ENCODE measurements at places on chromosomes 13 and 19.

GRCh38 chr19:41796901-41797300 lies 514 bp downstream of the CEACAM3 start:
- DNase-seq: no peak

GRCh38 chr13:72552731-72553130 lies 174.7 kb downstream of the MZT1 start:
- DNase-seq: no peak

DNA sequence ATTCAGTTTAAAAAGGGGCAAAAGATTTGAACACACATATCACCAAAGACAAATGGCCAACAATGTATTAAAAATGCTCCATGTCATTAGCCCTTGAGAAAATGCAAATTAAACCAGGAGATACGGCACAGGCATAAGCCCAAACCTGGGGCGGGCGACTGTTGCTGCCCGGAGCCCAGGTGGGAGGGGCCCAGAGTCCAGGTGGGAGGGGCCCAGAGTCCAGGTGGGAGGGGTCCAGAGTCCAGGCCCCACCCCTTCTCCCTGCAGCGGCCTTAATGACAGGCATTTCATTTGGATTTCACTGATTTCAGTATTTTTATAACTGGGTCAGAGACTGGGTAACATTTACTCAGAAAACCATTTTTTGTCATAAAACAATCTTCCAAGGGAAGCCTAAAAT lies 78.2 kb downstream of the RASA3 start:
- DNase-seq: no peak

- peak; percentile 42 for DNase-seq
These were observed 8.2 kb downstream of the GPC5 start for GRCh38 chr13:91406619-91407018.

DNA sequence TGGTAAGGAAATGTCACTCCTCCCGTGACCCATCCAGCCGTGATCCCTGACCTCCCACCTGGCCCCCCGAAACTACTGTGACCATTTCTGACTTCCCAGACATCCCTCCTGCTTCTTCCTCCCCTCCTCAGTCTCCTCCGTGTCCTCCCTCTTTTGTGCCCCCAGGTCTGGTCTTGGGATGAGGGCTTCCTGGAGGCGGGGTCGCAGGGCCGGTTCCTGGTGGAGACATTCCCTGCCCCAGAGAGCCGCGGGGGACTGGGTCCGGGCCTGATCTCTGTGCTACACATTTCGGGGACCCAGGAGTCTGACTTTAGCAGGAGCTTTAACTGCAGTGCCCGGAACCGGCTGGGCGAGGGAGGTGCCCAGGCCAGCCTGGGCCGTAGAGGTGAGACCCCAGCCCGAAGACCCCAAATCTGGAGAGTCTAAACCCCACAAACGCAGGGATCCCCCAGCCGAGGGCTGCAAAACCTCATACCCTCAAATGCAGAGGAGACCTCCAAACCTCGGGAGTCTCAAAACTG lies 5.0 kb downstream of the KIRREL2 start:
- DNase-seq: no peak

DNA sequence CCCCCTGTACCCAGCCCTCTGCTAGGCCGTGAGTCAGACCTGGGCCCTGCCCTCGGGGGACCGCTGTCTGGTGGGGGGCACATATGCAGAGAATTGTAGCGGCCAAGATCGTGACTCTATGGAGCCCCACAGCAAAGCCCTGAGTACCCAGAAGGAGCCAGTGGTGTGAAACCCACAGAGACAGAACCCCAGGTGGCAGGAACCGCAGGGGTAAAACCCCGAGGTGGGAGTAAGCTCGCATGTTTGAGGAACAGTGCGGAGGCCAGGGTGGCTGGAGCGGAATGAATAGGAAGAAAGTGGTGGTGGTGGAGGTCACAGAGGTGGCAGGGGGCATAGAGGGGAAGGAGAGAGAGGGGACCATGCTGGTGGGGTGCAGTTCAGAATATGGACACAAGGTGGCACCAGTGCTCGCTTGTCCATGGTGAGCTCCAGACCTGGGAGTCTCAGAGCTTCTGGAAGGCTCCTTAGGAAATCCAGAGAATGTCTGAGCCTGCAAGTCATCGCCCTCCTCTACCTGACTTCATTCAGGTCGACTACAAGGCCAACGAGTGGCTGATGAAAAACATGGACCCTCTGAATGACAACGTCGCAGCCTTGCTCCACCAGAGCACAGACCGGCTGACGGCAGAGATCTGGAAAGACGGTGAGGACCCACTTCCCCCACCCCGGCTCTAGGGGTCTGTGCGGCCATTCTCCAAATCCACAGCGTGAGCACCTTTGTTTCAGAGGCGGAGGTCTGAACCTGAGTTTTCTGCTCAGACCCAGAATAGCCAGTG lies 48.9 kb downstream of the MYH14 start:
- no peak for DNase-seq

- DNase-seq: no peak
These were observed 554.1 kb downstream of the KCTD12 start for GRCh38 chr13:76331943-76332712.

DNA sequence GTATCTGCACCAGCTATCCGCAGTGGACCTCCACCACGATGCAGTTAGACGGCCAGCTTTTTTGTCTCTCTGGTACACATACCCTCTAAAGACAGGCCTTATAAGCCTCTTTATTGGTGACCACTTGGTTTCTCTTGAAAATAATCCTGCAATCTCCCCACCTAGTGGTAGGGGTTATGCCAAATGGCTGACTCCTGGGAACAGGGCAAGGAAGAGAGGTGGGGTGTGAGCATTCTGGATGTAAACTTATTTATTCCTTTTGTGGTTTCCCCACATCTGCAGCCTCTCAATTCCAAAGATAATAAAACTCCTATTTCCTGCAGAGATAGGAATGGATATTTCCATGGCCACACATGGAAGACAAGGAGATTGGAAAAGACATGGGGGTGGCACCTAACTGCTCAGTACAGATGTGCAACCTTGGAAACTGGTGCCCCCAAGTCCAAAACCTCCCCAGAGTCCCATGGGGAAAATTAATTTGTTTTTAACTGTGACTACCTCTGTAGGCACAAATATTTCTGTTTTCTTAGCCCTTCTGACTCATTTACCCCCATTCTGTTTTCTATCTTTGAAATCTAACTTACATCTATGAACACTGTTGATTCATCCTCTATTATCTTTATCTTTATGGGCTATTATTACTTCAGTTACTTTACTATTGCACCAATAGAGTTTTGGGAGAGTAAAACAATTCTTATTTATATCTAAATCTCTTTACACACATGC lies 112.7 kb upstream of the TSHZ3 start:
- no peak for DNase-seq

- DNase-seq: no peak
These were observed 7.5 kb downstream of the SUGP2 start for GRCh38 chr19:19025861-19026260.

GRCh38 chr19:10566658-10567410 lies 1.0 kb upstream of the KRI1 start:
- no peak for DNase-seq

- no peak for DNase-seq
These were observed 537.4 kb downstream of the MYO16 start for GRCh38 chr13:109166804-109167203.

DNA sequence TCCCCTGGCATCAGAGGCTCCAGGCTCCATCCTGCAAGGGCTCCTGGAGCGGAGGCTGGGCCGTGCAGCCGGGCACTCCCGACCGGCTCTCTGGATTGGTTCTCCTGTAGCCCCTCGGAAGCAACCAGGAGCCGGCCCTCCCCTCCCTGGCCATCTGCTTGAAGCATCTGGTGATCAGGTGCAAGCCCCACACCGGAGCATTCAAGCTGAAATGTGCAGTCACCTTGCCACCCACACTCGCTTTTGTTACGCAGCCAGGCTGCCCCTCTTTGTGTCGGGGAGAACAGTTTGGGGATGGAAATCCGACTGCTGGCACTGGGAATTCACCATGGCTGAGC lies 258.8 kb downstream of the ZNF536 start:
- no peak for DNase-seq

- DNase-seq: peak; percentile 70
These were observed 43.2 kb downstream of the DCLK1 start for GRCh38 chr13:36088001-36088400.

DNA sequence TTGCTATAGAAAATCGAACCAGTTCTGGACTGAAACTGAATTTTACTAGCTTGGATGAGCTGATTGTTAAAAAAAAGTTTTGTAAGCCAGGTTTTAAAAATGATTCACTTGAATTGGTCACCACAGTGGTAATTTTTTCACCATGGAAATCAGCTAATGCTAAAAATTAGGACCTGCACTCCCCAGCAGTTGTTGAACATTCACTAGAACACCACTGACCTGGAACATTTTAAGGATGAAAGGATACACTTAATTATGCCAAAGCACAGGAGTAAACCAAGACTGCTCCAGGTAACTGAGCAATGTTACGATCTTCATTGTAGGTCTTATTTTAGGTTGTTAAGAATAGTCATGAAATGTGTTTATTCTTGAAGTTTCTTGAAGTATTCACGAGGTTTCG lies 1342.6 kb upstream of the SPRY2 start:
- DNase-seq: no peak

GRCh38 chr19:41958367-41959055 lies 610 bp downstream of the RABAC1 start:
- peak; percentile 82 for DNase-seq

DNA sequence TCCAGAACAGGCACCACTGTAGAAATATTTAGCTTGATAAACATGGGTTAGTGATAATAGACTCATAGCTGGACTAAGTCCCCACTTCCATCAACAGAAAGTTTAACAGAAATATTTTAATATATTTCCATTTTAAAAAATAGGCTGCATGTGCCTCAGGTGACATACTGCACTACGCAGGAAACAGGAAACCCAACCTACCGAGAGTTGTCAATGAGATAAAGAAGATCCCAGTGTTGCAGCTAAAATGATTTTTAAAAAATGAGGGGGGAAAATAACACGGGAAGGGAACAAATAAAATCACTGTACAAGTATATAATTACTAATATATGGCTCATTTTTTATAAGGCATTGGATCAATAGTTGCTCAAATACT lies 154.8 kb downstream of the TBC1D4 start:
- DNase-seq: no peak

DNA sequence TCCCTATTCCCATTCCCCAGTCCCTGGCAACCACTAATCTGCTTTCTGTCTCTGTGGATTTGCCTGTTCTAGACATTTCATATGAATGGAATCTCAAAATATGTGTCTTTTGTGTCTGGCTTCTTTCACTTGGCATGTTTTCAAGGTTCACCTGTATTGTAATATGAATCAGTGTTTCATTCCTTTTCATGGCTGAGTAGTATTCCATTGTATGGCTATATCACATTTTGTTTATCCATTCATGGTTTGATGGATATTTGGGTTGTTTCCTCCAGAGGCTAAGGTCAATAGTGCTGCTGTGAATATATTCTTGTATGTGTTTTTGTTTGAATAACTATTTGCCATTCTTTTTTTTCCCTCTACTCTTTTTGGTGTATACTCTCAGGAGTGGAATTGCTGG lies 24.4 kb downstream of the NCAN start:
- no peak for DNase-seq

DNA sequence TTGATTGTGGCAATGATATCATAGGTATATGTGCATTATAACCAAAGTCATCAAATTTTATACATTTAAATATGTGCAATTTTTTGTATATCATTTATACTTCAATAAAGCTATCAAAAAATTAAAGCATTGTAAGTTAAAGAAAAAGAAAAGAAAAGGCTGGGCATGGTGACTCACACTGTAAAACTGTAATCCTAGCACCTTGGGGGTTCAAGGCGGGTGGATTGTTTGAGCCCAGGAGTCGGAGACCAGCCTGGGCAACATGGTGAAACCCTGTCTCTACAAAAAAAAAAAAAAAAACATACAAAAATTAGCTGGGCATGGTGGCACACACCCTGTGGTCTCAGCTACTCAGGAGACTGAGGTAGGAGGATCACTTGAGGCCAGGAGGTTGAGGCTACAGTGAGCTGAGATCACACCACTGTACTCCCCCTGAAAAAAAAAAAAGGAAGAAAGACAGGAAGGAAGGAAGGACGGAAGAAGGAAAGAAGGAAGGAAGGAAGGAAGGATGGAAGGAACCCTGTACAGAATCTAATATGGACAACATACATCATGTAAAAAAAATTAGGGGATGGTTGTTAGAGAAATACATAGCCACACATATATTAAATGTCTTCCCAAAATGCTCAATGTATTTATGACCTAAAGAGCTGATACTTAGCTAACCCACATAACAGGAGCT lies 21.7 kb upstream of the SLC25A30 start:
- DNase-seq: no peak

GRCh38 chr19:3771000-3771905 lies 775 bp downstream of the RAX2 start:
- no peak for DNase-seq

- no peak for DNase-seq
These were observed 54.8 kb upstream of the SOX1 start for GRCh38 chr13:112012016-112012704.

- peak; percentile 78 for DNase-seq
These were observed 44.7 kb downstream of the TM9SF2 start for GRCh38 chr13:99545979-99546378.

DNA sequence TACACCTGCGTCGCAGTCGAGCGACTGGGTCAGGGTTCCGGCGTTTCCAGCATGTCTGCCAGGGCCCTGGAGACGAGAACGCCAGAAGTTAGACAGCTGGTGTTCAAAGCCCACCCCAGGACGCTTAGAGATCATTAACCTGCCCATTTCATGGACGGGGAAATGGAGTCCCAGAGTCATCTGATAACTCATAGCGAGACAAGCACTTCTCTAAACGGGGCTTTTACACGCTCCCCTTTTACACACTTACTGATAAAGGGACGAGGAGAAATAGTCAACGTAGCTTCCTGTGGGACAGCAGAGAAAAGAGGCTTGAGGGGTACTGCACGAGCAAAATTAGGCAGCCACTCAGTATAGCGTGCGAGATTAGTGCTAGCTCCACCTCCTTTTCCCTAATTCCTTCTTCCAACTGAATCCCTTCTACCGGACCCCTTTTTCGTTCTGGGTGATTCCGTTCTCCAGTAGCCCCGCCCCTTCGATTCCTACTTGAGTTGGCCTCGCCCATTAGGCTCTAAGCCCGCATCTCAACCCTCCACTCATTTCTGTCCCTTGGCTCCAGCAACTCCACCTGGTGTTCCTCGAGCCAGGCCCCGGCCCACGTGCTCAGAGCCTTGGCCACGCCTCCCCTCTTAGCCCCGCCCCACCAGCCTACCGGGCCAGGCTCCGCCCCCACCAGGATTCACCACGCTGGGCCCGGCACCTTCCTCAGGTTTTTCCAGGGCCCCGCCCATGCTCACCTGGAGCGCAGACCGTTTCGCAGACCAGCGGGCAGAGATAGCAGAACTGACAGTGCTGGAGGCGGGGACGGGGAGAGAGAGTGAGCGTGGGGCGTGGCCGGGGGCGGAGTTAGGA lies 3.7 kb downstream of the HRC start:
- DNase-seq: peak; percentile 96

- DNase-seq: no peak
These were observed 1.2 kb upstream of the SLAIN1 start for GRCh38 chr13:77696006-77696878.
